ENCODE measurements at places on chromosomes 7 and 10. TPM values are rescaled to one million over a fixed set of nuclear protein-coding genes. Genes with fewer than 3 reads are reported as not detected.

- no peak for DNase-seq
Observed at GRCh38 chr7:15011289-15011688, 108.7 kb upstream of the DGKB start.

DNA sequence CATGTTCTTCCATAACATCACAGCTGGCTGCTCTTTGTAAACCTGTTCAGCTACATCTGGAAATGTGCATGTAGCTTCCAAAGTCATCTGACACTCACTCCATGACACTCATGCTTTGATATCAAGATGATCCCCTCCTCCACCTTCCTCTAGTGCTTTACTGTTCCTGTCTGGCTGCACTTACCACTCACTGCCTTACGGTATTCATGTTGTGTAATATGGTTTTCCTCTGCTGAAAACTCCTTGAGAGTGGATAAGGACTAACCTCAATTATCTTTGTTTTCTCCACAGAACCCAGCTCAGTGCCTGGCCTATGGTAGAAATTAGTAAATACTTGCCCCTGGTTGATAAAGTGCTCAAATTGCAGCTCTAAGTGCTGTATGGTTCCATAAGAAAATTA, 483.9 kb downstream of the HTR7 start:
- no peak for DNase-seq

- DNase-seq: no peak
Observed at GRCh38 chr10:70084189-70084588, 31.5 kb downstream of the MACROH2A2 start.

DNA sequence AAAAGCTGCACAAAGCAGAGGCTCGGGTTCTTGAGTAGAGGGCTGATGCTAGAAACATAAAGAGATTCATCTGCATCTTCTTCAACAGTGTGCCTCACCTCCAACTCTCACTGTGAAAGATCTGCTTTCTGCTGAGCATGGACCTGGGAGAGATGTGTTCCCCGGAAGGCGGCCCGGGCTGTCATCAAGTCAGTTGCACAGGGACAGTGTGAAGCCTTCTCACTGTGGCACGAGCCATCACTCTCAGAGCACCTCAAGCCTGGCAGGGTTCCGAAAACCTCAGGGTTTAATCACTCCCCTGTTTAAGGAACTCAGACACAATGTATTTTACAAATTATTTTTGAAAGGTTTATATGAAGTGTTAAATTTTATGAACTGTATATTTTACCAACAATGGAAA, 98.7 kb downstream of the RBM20 start:
- no peak for DNase-seq

DNA sequence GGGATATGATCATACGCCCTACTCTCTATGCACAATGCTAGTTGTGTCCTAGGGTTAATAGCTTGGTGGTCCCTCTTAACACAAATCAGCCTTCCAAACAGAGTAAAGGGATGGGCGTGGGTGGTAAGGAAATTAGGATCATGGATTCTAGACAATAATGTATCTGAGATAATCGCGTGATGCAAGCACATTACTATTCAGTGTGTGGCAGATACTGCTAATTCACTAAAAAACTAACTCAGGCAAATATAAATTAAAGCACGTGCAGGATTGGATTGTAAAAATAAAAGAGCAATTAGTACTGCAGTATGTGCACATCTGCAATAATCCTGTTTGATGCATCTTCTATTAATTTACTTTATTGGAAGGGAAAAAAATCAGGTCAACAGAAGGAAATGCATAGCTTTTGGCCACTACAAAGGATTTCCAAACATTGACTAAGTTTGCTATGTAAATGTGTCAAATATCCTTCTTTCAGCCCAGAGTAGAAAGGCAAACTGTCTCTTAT, 22.0 kb downstream of the TWIST1 start:
- peak; percentile 97 for DNase-seq

- no peak for DNase-seq
Observed at GRCh38 chr10:29130190-29130673, 158.6 kb upstream of the LYZL1 start.

DNA sequence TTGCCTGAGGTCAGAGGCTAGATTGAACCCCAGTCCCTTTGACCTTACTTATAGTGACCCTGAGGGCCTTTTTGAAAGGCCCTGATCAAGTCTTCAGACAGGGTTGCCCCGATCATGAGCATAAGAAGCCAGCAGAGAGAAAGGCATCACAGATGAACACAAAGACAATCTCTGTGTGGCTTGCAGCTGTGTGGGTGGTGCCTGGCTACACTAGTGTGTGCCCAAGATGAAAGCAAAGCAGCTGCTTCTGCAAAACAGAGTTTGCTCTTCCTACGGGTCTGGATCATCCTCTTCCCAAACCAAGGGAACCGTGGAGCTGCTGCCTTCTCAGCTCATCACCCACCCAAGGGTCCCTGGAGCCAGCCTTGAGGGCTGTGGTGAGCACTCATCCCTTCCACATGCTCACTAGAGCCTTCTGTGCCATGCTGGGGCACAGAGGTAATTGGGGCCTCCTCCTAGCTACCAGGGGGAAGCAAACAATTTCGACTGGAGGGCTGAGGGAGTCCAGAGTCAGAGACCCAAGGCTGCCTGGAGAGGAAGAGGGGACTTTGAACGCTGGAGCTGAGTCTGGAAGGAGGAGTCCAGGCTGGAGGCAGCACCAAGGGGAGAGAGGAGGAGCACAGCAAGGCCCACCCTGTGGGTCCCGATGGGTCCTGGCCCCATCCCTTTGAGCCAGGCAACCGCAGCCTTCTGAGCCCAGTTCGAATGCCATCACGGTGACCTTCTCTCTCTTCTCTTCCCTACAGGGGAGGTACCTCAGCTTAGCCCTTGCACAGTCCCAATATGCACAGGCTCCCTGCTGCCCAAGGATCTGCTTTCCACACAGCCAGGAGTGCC, 42.3 kb downstream of the ANTXRL start:
- DNase-seq: no peak

DNA sequence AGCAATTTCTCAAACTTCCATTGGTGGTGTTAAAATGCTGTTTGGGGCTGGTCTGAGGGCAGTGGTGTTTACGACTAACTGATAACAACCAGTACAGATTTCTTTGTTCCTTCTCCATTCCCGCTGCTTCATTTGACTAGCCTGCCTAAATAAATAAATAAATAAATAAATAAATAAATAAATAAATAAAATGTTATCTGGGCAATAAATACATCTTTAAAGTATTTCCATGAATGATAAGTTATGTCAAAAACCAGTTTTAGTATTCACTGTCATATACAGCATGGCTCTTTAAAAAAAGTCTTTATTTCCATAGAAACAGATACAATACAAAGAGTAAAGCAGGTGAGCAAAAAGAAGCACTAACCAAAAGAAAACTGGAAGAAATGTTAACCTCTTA, 81.3 kb downstream of the ATE1 start:
- no peak for DNase-seq

DNA sequence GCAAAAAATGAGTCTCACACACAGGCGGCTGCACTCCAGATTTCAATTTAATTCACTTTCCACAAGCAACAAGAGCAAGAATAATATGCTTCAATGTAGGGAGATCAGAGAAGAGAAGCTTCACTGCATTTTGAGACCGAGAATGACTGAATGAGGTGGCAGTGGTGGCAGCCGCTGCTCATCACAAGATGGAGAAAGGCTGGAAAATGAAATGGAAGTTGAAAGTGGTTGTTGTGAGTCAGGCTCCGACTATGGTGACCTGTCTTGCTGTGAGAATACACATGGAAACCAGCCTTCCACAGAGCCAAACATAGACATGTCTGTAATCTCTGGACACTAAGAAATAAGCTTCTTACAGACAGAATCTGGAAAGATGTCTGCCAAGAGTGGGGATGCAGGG, 499.6 kb upstream of the LRRN3 start:
- DNase-seq: no peak

DNA sequence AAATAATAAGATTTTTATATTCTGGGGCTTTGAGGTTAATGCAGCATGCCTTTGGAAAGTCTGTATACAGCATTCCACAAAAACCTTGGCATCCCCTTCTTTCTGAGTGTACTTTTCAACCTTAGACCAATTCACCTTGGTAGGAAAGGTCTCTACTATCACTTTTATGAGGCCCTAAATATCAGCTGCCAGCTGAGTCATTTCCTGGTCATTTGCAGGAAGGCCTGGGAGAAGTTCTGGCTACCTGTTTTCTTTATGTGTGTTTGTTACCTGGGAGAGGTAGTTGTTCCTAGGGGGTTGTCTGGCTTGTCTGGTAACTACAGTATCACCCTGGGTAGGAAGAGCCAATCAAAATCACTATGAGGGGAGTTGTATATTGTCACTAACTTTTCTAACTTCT, 4.1 kb downstream of the SPAM1 start:
- no peak for DNase-seq

DNA sequence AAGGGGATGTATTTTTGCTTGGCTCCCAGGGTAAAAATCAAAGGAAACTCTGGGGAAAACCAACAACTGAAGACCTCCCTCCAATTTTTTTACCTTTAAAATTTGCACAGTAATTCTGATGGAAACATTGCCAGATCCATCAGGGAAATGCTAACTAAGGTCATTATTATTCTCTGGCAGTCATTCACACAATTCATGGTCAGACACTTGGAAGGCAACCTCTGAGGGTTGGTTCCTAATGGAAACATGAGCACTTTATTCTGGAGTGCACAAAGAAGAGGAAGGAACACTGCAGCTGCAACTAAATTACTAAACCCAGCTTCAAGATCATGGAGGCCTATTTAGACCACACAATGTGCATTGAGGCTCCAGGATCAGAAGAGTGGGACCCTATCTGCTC, 34.2 kb downstream of the SRI start:
- DNase-seq: no peak

DNA sequence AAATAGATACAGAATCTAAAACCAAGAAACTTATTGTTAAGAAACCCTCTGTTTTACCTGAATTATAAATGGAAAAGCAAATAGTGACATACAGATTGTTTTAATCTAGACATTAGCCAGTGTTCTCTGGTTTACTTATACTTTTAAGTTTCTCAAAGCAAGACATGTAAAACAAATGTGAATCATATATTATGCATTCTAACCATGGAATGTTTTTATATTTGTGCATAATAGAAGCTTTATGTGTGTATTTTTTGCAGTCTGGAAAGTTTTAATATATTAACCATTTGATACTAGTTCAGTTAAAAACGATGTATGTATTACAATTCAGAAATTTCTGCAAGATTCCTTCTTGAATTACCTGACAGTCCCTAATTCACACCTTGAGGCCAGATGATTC, 150.6 kb upstream of the TMEM72 start:
- no peak for DNase-seq

DNA sequence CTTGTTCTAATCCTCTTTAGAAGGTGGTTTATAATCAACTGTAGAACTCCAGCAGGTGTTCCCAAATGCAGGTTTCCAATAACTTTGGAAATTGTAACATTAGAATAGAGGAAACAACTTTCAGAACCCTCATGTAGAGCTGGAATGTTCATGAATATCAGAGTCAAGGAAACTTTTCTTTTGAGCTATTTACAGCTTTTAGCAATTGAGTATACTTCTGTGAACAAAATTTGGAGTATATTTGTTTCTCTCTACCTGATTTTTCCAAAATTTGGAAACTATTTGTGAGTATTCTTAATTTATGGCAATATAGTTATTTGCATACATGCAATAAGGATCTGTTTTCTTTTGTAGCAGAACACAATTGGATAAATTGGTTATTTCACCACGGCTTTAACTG, 2.8 kb upstream of the CFAP43 start:
- no peak for DNase-seq

DNA sequence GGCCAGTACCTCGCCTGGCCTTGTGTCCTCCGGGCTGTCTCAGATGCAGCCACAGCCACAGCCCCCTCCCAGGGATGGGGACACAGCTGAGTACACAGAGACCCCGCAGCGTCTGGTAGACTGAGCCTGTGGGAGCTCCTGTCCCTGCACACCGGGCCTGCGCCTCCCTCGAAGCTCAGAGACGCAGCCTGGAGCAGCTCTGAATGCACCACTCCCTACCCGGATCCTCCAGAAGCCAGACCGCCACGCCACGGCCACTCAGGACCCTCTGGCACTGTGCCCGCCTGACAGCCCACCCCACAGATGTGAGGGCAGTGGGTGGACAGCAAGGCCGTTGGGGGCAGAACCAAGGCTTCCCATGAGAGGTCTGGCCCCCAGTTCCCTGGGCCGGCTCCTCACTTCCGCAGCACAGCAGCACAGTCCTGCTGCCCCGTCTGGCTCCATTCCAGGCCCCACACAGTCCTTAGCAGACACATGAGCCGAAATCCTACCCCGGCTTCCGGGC, 40.8 kb downstream of the PAPOLB start:
- DNase-seq: no peak

DNA sequence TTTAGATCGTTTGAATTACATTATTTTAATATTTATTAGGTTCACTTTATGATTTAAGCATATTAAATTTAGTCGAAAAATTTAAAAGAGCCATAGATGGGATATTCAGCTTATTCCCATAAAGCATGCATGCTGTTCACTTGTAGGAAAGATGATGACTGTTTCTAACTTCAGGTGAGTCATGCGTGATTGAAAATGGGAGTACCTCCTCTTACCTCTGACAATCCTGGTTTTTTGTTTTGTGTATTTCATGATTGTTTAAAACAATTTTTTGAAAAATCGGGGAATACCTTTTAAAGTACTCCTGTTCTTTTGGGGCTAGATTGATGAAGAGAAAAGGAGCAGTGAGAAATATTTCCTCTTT, 1.4 kb downstream of the TNKS2 start:
- no peak for DNase-seq

DNA sequence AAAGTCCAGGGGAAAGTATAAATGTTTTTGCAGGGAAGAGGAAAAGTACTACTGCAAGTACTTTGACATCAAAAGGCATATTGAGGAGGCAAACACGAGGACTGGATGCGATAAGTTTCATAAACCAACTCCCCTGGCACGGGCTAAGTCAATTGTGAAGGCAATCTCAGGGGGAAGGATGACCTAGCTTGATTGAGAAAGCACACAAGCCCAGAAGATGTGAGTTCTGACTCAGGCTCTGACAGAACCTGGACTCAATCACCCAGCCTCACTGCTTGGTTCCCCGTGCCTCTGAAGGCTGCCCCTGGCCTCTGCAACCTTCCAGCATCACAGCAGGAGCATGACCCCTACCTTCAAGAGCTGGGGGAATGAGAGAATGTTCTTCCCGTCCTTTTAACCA, 93.2 kb upstream of the ZNF438 start:
- DNase-seq: no peak

DNA sequence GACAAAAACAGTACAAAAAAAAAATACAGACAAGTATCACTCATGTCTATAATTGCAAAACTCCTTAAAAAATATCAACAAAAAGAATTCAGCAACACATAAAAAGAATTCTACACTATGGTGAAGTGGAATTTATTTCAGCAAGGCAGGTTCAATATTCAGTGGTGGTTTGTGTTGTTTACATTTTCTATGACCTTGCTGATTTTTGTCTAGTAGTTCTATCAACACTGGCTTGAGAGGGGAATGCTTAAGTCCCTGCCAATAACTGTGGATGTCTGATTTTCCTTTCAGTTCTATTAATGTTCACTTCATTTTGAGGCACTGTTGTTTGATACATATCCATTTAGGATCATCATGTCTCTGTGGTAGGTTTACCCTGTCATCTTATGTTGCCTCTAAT, 58.5 kb downstream of the CADPS2 start:
- DNase-seq: no peak

BLNK gene
- total RNA-seq: 5.9 TPM

LLCFC1 gene
- total RNA-seq: not detected

NKX6-2 gene
- not detected for total RNA-seq

GHRHR gene
- total RNA-seq: not detected

MMD2 gene
- total RNA-seq: not detected

OR2A7 gene
- total RNA-seq: 12.5 TPM

GLI3 gene
- 23.4 TPM for total RNA-seq

ARL3 gene
- total RNA-seq: 6.2 TPM

TMEM140 gene
- 5.4 TPM for total RNA-seq

OPN4 gene
- not detected for total RNA-seq

FXYD4 gene
- not detected for total RNA-seq

MOGAT3 gene
- not detected for total RNA-seq

ZDHHC4 gene
- total RNA-seq: 30.3 TPM
